ENCODE measurements at places on chromosomes 6 and 20.

DNA sequence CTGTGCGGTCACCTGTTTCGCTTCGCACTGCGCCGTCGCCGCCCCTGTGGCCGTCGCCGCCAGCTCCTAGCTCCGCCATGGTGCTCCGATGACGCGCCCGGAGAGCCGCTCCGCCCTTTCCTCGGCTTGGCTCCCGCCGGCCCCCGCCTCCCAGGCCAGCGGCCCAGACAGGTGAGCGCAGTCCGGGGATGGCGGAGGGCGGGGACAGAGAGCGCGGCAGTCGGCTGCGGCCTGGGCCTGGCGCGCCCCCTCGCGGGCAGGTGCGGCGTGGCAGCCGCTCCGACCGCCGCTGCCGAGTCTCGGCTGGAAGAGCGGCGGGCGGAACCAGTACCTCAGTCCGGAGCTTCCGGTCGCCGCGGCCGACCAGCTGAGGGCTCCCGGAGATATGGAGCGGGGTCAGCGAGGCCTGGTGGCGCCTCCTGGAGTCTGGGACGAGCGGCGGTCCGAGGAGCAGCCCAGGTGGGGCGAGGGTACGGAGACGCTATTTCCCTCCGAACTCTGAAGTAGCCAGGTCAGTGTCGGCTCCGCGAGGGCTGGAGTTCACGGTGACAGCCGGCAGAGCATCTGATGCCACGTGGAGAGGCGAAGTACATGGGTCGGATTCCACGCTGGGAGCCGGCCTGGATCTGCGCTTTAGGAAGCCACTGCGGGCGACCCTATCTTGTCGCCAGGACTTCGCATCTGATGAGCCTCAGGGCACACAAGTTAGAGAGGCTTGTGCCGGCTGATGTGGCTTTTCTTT lies at the start of gene MAP7:
Gene MAP7 (minus strand): TSS at position 93 of the 742 bp plus-strand sequence. CDS start 14 bp downstream, at position 79.
- no peak for DNase-seq

DNA sequence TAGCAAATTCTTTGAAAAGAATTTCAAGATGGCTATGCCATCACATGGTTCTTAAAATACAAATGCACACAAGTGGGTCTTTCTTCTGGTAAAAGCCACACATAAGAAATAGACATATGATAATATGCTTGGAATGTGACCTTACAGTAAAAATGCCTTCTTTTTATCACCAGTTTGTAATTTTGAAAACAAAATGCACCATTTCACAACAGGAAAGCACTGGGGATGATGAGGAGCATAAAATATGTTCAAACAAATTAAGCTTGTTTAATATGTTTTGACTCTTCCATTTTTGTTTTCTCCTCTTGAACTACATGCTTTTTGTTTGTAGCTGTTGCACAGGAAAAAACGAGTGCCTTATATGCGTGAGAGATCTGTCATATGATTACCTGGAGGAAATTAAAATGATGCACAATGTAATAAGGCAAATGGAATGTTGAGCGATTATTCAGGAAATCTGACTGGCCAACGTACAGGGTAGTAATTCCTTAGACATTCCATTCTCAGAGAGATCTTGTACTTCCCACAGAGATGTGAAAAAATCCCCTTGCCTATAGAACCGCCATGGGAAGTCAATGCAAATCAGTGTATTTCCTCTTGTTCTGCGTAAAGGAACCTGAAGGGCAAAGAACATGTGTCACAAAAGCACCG lies 911.6 kb downstream of the TFAP2A start:
- DNase-seq, result no peak

GRCh38 chr6:8207869-8208191 lies 105.5 kb upstream of the EEF1E1 start:
- DNase-seq, result no peak

DNA sequence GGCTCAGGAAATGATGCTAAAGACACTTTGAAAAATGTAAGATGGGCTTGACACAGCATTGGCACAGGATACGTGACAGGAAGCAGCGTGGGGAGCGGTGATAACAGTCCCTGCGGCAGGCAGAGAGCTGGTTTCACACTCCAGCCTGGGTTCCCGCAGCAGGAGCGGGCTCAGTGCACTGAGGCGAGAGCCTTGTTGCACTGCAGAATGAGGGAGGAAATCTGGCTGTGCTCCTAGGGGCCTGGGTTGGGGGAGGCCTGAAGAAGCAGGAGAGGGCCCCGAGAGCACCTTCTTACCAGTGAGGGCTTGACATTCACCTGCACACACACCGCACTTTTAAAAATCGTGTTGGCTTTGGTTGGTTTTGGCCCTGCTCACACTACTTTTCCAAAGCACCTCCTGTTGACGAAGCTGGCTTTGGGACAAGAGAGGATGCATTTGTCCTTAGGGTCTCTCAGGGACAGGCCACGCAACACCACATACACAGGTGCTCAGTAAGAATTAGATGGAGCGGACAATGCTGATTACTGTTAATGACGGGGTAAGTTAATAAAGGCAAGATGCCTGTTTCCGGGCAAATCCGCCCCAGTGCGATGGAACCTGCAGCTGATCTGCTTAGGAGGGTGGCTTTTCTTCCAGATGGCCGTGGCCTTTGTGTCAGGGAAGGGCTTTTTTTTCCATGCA lies 49.4 kb upstream of the ARMC2 start:
- no peak for DNase-seq

DNA sequence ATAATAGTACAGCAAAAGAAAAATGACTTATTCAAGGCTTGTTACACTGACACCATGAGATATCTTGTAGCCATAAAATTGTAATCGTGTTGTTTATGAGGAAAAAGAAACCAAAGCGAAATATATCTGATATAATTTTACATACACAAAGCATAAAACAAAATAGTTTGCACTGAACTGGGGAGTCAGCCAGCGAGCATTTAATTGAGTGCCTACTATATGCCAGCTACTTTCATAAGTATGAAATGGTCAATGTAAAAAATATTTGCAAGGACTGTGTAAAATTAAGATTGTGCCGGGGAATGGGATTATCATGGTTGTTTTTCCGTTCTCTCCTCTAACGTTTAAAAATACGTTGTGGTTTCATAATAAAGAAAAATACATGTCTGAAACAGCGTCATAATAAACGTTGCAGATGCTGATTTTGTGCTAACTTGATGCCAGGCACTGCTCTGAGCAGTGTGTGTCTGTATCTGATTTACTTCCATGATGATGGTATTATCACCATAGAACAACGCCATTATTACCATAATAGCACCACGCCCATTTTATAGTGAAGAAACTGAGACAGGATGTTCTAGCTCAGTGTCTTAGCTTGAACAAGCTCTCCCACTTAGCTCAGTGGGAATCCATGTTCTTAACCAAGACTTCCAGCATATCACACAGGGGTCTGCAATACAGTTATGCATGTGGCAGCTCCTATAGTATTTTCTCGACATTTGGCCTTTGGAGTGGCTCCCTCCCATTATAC lies 144.6 kb downstream of the BCAS1 start:
- no peak for DNase-seq

GRCh38 chr6:1070085-1070521 lies 241.8 kb upstream of the FOXQ1 start:
- no peak for DNase-seq
